Suprapubic skin (tissue), 4 donors: ENCODE measurements at places on chromosomes 6 and 20.
A peak's percentile ranks its signal among the peaks of the same experiment; 100 is the strongest.

- no peak for DNase-seq
Measured at GRCh38 chr6:52415917-52416628, 4.1 kb upstream of the EFHC1 start.

GRCh38 chr20:63106108-63106764 lies 99.5 kb upstream of the BHLHE23 start:
- peak; percentile 78 for DNase-seq

DNA sequence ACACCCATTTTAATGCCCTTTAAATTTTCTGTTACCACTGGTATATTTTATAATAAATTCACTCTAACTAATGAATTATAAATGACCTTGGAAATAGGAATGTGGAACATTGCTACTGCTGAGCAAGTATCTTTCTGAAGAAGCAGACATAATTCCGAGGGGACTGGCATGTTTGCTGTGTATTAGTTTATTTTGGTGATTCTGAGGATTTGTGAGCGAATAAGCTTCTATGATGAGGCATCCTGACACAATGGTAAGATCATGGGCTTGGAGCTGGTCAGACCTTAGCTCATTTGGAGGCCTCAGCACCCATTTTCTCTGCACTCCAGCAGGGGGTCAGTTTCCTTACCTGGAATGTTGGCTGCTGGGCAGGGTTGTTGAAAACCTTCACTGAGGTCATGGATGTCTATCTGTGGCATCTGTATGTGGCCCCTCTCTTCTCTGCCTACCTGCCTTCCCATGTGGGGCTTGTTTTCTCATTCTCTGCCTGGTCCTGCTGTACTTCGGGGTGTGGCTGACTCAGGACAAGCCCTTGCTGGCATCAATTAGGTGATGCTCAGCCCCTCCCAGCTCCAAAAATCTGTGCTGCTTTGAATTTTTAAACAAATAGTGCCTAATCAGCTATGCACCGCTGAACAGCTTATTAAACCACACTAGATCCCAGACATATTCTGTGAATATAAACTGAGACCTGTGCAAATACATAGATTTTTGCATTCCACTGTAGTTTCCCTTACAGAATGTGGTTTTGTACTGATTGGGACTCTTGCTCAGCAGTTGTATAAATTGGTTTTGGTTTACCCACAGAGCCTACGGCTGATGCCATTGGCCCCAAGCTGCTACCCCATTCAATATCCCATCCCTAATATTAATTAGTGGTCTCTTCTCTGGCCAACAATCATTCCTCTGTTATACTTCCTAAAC lies 10.7 kb downstream of the ARID1B start:
- peak; percentile 45 for DNase-seq

DNA sequence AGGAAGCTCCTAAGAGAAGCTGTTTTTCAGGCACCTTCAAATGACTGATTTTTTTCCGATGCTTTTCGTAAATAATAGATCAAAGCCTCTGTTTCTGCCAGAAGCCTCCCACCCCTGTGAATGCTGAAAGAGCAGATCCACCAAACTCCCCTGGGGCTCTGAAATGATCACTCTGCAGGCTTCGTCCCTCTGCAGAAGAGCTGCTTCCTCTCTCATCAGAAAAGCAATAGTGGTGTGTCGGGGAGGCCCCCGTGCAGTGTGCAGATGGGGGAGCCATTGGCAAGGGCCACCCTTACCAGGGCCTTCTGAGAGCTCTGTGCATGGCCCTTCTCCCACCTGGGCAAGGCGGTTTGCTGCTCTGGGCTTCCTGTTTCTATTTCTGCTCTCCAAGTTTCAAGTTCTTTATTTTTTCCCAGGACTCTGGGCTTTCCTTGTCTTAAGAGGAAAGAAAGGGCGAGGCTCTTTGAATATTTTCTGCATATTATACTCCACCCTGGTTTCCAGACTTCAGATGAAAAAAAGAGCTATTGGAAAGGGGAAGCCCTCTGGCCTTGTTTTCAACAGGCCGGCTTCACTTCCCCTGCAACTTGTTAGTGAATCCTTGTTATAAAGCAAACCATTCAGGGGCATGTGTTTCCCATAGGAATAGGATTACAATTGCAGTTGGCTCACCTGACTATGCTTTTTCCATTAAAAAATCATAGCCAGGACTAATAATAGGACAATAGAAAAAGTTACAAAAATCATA lies 155.2 kb downstream of the TTLL2 start:
- DNase-seq = peak; percentile 66

DNA sequence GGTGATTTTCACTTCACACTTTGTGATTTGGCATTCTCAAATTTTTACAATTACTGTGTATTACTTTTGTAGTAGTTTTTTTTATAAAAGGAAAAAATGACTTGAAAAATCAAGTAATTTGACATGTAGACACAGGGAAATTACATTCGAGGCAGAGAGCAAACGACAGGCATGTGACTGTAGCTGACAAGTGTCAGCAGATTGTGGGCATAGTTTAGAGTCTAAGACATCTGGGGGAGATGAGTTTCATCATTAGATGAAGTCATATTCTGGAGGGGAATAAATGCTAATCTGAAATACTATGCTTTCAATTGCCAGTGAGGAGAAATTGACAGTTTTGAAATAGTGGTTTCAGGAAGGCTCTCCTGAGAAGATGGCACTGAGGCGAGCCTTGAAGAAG lies 126.0 kb downstream of the MTHFD1L start:
- no peak for DNase-seq

DNA sequence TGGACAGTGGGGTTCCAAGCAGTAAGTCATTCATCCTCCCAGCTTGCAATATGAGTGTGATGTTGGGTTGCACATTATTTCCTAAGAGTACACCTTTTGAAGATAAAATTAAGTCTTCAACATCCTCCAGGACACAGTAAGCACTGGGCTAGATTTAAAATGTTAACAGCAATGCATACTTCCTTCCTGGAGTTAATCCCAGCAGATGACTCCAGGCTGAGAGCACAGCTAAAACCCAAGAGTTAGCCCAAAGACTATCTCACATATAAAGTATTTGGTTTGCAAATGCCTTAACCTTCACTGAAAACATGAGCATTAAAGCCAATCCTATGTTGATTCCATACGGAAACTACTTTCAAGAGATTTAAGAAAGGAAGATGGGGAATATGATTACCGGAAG lies 69.2 kb downstream of the SLC23A2 start:
- no peak for DNase-seq

GRCh38 chr6:21420146-21420878 lies 173.2 kb upstream of the SOX4 start:
- DNase-seq = no peak

GRCh38 chr20:53448875-53449274 lies 144.8 kb downstream of the ZNF217 start:
- DNase-seq = no peak
